Suprapubic skin (tissue), 4 donors: ENCODE measurements at places on chromosomes 2 and 18. TPM values are rescaled to one million over a fixed set of nuclear protein-coding genes. Genes with fewer than 3 reads are reported as not detected.

The REG1A gene
- total RNA-seq = not detected

The LINC00305 gene
- not detected for total RNA-seq

The DLX2 gene
- 1.1 TPM for total RNA-seq

The GCG gene
- not detected for total RNA-seq

The PSTPIP2 gene
- 23.1 TPM for total RNA-seq

The REG3A gene
- total RNA-seq = 1.8 TPM

The G6PC2 gene
- not detected for total RNA-seq

DNA sequence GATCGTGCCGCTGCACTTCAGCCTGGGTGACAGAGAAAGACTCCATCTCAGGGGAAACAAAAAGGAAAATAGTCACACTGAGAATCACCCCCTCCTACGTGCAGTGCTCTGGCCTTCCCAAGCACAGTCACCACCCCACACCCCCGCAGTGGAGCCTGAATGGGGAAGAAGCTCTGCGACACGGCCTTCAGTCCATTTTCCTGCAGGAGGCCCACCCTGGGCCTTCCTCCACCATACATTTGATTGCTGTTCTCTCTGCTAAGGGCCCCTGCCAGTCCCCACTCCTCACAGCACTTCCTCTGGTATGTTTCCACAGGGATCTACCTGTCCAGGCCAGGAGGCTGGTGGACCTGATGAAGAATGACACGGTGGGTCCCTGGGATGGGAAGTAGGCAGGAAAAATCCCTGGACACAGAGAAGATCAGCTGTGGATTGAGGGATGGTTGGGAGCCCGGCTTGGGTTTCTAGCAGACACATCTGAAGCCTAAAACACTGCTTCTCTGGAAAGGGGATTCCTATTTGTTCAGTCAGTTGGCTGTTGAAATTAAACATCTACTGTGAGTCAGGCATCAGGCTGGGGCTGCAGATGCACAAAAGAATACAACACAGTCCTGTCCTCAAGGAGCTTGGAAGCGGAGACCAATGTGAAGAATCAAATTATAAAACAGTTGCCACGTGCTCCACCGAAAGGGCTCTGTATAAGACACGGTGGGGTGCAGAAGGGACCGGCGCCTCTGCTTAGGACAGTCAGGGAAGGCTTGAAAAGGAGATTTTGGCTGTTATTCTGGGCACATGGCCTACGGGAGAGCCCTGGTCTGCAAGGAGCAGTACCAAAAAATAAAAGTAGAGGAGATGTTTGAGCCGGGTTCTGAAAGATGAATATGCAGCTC is 82.2 kb downstream of the PLB1 start:
- H3K4me3 ChIP-seq = no peak overlapping the region
- H3K27ac ChIP-seq = no peak overlapping the region
- peak; percentile 32 for DNase-seq
- no peaks in the 10 kb centered on the region for H3K27me3 ChIP-seq
- no peaks in the 10 kb centered on the region for H3K36me3 ChIP-seq
- no peaks in the 10 kb centered on the region for H3K4me1 ChIP-seq

GRCh38 chr2:101942851-101943250 is 48.9 kb upstream of the IL1R2 start:
- H3K27ac ChIP-seq = no peak overlapping the region
- H3K36me3 ChIP-seq = no peaks in the 10 kb centered on the region
- no peak for DNase-seq
- no peak overlapping the region for H3K4me3 ChIP-seq
- no peaks in the 10 kb centered on the region for H3K27me3 ChIP-seq

- no peak overlapping the region for H3K4me3 ChIP-seq
- H3K36me3 ChIP-seq = no peaks in the 10 kb centered on the region
- DNase-seq = no peak
- peaks cover 4% of the 10 kb centered on the region for H3K27me3 ChIP-seq
- H3K4me1 ChIP-seq = peaks cover 13% of the 10 kb centered on the region
Measured at GRCh38 chr2:108968619-108969018, 20.4 kb downstream of the EDAR start.

DNA sequence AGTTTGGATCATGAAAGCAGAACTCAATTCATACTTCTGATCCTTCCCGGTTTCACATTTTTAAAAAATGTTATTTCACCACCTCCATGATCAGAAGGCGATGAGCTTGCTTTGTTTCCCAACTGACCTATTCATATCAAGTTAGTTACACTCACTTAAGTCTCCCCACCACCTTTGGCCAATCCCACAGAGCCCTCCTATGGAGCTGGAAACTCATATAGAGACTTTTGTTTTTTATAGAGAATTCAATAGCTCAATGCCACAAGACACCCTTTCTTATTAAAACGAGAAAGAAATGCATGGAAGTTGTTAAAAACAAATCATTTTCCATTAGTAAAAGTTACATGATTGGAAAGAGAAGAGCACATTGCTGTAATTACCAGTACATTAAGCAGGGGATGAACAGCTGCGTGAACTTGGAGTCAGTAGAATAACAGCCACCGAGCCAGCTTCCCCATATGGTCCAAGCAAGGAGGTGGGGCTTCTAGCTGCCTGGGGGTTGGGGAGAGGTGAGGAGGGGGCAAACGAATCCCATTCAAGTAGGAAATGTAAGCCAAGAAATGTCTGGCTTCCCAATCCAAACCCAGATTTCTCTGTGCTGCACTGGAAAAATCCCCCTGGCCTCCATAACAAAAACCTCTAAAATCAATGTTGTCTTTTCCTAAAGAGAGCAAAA is 614.5 kb downstream of the IRS1 start:
- no peaks in the 10 kb centered on the region for H3K27me3 ChIP-seq
- no peak overlapping the region for H3K4me3 ChIP-seq
- no peaks in the 10 kb centered on the region for H3K36me3 ChIP-seq
- H3K4me1 ChIP-seq = peaks cover 16% of the 10 kb centered on the region

- no peaks in the 10 kb centered on the region for H3K36me3 ChIP-seq
- no peak for DNase-seq
- H3K4me3 ChIP-seq = no peak overlapping the region
- H3K27ac ChIP-seq = no peak overlapping the region
- H3K27me3 ChIP-seq = no peaks in the 10 kb centered on the region
Measured at GRCh38 chr2:172031536-172031935, 31.8 kb downstream of the METAP1D start.

- DNase-seq = no peak
- H3K27me3 ChIP-seq = peaks cover 4% of the 10 kb centered on the region
- H3K27ac ChIP-seq = no peak overlapping the region
- no peaks in the 10 kb centered on the region for H3K36me3 ChIP-seq
- H3K4me3 ChIP-seq = no peak overlapping the region
Measured at GRCh38 chr2:176687944-176688343, 418.7 kb downstream of the MTX2 start.

DNA sequence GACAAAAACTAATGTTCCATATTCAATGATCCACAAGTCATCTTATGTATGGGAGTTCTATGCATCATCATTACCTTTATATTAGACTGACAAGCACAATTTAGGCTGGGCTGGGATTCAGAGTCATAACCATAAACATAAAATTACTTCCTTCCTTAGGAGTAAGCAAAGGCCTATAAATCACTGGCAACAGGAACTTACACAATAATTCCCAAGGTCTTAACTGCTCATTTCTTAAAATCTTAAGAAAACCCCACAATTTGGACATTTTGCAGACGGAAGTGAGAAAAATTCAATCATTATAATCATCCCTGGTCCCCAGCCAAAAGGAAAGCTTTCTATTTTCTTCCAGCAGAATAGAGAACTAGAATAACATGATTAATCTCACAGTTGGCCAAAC is 232.3 kb downstream of the DYM start:
- no peaks in the 10 kb centered on the region for H3K27me3 ChIP-seq
- DNase-seq = no peak
- no peak overlapping the region for H3K4me3 ChIP-seq
- no peak overlapping the region for H3K27ac ChIP-seq
- H3K36me3 ChIP-seq = no peaks in the 10 kb centered on the region

GRCh38 chr2:230179907-230180306 is 39.9 kb downstream of the SP110 start:
- H3K27ac ChIP-seq = no peak overlapping the region
- peaks cover 82% of the 10 kb centered on the region for H3K36me3 ChIP-seq
- no peaks in the 10 kb centered on the region for H3K27me3 ChIP-seq
- DNase-seq = no peak
- no peaks in the 10 kb centered on the region for H3K4me1 ChIP-seq

- no peaks in the 10 kb centered on the region for H3K36me3 ChIP-seq
- peaks cover 18% of the 10 kb centered on the region for H3K4me1 ChIP-seq
- H3K27me3 ChIP-seq = peaks cover 62% of the 10 kb centered on the region
- H3K27ac ChIP-seq = no peak overlapping the region
Measured at GRCh38 chr2:216373896-216374295, 1.6 kb upstream of the MARCHF4 start.

DNA sequence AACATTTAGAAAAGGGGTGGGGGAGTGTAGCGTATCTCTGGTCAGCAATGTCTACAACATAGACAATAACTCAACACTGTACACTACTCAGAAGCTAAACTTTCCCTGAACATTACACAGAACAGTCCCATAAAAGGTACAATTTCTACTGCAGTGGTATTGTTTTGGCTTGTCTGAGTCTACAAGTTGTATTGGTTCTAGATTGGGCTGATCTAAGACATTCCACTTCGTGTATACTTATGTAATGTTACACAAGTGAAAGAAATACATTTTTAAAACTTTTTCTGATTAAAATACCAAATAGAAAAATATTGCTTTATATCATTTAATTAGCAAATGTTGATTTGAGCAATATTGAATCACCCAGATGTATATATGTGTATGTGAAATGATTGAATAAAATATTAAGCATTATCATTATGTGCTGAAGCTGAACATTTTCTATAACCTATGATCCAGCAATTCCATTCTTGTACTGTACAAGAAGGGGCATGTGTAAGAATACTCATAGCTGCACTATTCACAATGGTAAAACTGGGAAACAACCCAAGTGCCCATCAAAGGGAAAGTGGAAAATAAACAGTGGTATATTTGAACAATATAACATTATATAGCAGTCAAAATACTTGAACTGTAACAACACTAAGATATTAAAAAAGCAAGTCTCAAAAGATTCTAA is 52.4 kb downstream of the VSNL1 start:
- H3K36me3 ChIP-seq = no peaks in the 10 kb centered on the region
- peaks cover 37% of the 10 kb centered on the region for H3K4me1 ChIP-seq
- H3K4me3 ChIP-seq = no peak overlapping the region
- H3K27ac ChIP-seq = no peak overlapping the region
- DNase-seq = no peak
